ENCODE measurements at places on chromosomes 2 and 18.

- DNase-seq = no peak
Observed at GRCh38 chr2:231634412-231634811, 41.7 kb downstream of the TEX44 start.

DNA sequence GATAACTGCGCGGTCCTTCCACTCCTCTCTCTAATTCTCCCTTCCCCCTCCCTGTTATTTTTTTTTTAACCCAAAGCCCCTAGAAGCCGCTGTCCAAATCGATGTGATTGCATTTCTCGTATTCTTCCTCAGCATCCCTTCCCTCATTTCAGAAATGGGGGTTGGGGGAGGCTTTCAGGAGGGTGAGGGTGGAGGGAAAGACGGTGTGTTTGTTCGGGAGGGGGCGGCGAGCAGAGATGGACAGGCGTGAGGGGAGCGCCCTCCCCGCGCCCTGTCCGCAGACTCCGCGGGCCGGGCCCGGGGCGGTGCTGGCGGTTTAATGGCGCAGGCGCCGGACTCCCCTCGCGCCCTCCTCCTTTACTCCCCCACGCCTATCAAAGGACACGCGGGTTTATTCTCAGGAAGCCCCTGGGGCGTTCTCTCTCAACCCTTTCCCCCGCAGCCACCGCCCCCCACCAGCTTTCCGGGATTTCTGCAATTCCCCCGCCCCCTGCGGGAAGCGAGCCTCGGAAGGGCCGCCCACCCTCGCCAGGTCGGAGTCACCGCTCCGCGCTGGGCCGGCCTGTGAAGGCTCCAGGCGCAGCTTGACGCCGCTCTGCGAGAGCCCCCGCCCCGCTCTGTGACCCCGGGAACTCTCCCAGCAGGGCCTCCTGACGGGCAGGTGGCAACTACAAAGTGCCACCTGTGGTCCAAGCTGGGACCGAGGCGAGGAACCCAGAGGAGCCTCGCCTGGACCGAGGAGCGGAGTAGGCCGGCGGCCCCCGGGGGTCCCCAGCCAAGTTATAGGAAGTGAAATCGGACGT lies 981 bp downstream of the ST8SIA3 start:
- no peak for DNase-seq

DNA sequence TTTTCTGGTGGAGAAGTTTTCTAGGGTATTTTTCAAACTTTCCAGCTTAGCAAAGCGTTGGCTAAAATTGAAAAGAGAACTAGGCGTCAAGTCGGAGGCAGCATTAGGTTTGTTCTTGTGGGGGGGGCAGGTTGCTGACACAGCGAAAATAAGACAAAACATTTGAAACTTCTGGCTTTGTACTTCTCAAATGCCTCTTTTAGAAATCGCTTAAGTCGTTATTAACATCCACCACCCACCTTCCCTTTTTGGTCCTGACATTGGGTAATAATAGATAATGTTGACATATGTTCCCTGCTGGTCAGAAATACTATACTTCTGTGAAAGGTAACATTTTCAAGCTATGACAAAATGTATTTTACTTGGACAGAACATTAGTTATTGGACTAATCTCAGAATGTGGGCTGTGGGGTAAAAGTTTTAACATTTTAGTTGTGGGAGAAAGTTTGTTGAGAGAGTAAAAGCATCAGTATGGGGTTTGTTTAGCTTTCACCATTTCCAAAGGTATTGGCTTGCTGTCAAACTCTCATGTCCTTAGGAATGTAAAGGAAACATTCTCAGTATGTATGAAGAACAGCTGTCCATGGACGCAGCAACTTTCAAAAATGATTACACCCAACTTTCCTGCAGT lies 88.1 kb upstream of the ZEB2 start:
- no peak for DNase-seq

GRCh38 chr2:118310681-118311429 lies 222.6 kb downstream of the INSIG2 start:
- no peak for DNase-seq

DNA sequence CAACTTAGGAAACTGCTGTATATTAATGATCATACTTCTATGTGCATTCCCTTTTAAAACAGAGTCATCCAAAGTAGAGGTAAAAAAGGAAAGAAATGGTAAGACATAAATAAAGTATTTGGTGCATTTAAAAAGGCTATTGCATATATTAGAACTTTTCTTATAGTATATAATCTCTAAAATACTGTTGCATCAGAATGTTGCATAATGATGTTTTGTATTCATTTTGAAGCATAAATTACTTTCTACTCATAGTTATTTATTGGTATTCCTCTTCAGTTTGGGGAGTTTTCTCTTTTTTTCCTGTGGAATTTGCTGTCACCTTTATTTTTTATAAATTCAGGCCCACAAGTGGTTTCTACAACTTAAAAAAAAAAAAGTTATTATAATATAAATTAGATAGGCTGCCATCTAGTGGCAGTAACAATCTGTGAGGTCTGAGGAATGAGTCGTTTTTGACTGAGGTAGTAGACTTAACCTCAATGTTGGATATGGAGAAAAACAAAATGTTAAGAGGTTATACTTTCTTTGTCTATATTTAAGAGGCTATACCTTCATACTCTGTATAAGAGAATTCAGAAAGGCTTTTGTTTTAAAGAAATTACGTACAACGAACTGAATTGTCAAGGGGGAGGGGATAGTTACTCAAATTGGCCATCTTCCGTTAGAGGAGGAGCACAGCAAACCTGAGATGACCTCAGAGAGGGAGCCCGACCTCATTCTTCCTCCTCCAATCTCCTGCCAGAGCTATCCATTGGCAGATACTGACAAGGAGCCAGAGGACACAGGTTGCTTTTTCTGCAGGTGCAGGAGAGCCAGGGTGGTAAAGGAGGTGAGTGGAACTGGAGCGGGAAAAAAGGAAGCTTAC lies 23.8 kb downstream of the ANKAR start:
- no peak for DNase-seq

- DNase-seq = no peak
Observed at GRCh38 chr2:45874344-45874743, 222.9 kb downstream of the PRKCE start.

- DNase-seq = no peak
Observed at GRCh38 chr2:167333245-167333644, 445.0 kb downstream of the XIRP2 start.

- DNase-seq = no peak
Observed at GRCh38 chr18:12255626-12256026, 1.5 kb downstream of the CIDEA start.

DNA sequence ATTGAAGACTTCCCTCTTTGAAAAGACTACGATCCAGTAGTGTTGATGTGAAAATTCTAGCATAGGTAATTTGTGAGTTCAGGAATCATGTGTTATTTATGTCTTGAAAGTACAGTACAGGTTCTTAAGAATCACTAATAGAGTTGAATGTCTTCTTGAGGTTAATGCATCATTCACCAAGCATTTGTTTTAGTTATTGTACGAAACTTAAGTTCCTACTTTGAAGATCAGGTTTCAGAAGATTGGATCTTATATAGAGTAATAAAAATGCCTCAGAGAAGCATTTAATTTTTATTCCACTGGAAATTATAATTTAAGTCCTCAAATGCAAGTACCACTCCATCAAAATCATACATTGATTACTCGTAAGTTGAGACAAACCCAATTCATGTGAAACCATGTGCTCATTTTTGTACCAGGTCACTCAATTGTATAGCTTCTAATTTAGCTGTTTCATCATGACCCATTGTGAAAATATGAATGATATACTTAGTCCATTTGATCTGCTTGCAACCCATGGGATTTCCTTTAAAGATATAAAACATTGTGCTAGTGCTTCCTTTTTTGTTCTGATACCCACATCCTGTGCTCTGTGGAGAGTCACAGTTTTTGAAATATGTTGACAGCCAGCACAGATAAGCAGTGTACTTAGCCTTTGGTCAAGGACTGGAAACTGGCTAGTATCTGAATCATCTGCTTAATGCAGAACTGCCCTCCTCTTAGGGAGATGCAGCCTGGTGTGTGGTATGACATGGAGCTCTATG lies 22.5 kb upstream of the RAB27B start:
- no peak for DNase-seq

GRCh38 chr18:50131591-50131990 lies 63.4 kb downstream of the MYO5B start:
- no peak for DNase-seq

- DNase-seq = no peak
Observed at GRCh38 chr2:168146892-168147810, 100.2 kb downstream of the STK39 start.

GRCh38 chr18:49514577-49514976 lies 27.5 kb upstream of the C18orf32 start:
- DNase-seq = no peak

DNA sequence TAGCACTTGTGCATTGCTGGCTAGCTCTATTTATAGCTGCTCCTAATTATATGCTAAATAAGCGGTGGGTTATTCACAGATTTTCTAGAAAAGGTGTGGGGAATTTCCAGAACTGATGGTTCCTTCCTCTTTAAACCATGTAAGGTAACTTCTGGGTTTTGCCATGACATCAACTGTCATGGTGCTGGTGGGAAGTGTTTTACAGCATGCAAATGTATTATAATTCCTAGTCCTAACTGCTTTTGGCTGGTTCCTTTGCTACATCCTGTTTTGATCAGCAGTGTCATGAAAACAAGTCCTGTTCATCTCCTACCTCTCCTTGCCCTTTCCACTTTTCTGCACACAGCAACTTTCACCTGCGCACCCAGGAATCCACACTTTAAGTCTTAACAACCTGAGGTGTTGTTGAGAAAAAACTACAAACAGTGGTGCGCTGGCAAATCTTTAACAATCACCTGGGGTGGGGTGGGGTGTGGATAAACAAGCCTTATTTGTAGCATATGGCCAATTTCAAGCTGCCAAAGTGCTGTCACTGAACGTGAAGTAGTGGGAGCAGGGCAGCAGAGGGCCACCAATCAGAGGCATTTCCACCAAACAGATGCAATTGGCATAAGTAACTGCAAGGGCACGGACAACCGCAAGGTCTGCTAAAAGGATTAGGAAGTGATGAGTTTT lies 33.4 kb upstream of the SKOR2 start:
- no peak for DNase-seq

DNA sequence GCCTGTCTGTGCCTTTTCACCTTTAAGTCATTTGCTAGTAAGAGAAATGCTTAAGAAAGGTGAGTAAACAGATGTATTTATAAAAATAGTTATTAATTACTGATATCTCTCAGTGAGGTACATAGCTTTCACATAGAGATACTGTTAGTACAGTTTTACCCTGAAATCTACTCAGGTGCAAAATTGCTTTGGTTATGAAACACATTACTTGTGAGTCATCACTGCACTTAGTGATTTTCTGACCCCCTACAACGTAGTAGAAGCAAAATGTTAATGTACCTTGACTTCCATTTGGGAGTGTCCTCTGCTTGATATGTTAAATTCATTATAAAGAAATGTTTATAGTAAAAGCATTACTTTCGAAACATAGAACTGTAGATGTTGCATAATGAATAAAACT lies 6.5 kb downstream of the GLS start:
- DNase-seq = no peak

DNA sequence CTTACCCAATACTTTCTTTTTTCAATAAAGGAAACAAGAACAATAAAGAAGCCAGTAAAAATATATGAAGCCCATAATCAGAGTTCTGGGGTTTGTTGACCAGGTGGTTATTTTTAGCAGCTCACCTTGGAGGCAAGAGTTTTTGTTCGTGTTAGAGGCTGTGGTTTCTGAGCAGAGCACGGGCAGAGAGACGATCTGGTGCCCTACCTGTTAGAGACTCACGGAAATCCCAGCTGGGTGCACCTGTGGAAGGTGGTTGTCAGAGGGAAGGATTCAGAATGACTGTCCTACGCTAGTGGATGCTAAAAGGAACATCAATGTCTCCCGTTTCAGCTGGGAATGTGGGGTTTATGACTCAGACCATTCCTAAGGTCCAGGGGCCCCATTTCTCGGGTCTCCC lies 87.6 kb downstream of the NRP2 start:
- DNase-seq = no peak

GRCh38 chr2:51165534-51166260 lies 133.8 kb upstream of the NRXN1 start:
- no peak for DNase-seq

- no peak for DNase-seq
Observed at GRCh38 chr2:43185146-43185545, 41.3 kb downstream of the ZFP36L2 start.

DNA sequence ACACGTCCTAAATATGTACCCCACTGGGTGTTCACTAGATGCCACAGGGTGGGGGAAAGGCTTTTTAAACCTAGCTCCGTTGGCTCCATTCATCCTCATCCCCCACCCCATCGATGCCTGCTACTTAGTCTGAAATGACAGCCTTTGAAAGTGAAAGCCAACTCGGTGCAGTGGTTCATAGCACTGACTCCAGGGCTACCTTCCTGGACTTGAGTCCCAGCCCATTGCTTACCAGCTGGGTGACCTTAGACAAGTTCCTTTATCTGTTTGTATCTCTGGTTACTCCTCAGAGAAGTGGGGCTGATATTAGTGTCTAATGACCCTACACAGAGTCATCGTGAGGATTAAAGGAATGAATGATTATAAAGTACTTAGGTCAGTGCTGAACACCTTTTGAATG lies 24.4 kb downstream of the EHD3 start:
- DNase-seq = no peak

GRCh38 chr2:150234787-150235446 lies 252.6 kb downstream of the RND3 start:
- DNase-seq = no peak

DNA sequence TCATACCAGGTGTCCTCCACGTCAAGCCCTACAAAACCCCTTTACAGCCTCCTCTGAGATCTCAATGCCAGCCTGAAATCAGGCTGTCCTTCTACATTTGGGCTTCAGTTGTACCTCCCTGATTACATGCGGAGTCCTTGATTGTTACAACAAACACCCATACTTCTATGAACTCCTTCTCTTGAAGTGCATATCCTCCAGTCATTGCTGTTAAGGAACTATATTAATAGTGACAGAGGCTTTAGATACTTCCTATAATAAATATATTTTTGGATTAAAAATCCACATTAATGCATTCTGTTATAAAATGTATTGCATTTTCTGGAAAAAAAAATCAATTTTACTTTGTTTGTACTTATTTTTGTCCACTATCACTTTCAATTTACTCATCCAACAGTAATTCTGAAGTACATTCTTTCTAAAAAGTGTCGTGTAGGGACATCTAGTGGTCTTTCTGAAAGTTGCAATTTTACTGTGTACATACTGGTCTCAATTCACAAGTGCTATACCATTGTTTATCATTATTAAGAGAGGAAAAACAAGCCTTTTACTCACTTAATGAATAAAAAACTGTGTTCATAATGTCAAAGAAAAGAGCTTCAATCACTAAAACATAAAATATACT lies 316.4 kb downstream of the DSEL start:
- no peak for DNase-seq

Data from cortex of kidney (tissue), 1 donor.